NCI-H1105 (cell line): ENCODE measurements at places on chromosomes 16 and 17.

- DNase-seq, result no peak
These were observed 1.1 kb downstream of the LASP1NB start for GRCh38 chr17:38926293-38927070.

DNA sequence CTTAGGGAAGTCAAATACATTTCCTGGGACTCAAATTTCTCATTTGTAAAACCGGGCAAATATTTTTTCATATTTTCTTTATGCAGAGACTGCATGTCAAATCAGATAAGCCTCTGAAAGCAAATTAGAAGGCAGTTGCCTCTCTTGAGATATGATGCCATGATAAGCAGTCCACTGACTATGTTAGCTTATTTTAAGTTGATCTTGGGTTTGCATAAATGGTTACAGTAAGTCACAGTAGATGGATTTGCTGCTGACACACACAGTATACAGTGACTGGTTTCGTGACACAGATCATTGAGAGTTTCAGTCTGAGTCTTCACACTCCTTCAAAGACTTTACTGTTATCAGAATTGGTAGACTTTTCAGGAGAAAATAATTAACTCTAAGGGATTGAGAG is 927.6 kb upstream of the CDH8 start:
- DNase-seq, result no peak

GRCh38 chr17:82230609-82231311 is 1.9 kb downstream of the SLC16A3 start:
- no peak for DNase-seq

DNA sequence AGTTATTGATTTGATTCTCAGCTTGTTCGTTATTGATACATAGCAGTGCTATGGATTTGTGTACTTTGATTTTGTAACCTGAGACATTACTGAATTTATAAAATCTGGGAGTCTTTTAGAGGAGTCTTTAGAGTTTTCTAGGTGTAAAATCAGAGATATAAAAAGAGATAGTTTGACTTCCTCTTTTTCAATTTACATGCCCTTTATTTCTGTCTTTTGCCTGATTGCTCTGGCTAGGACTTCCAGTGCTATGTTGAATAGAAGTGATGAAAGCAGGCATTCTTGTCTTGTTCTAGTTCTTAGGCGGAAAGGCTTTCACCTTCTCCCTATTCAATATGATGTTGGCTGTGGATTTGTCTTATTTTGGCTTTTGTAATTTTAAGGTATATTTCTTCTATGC is 106.2 kb downstream of the PHKB start:
- DNase-seq, result no peak

- no peak for DNase-seq
These were observed 572.7 kb upstream of the CDH5 start for GRCh38 chr16:65793781-65794180.

DNA sequence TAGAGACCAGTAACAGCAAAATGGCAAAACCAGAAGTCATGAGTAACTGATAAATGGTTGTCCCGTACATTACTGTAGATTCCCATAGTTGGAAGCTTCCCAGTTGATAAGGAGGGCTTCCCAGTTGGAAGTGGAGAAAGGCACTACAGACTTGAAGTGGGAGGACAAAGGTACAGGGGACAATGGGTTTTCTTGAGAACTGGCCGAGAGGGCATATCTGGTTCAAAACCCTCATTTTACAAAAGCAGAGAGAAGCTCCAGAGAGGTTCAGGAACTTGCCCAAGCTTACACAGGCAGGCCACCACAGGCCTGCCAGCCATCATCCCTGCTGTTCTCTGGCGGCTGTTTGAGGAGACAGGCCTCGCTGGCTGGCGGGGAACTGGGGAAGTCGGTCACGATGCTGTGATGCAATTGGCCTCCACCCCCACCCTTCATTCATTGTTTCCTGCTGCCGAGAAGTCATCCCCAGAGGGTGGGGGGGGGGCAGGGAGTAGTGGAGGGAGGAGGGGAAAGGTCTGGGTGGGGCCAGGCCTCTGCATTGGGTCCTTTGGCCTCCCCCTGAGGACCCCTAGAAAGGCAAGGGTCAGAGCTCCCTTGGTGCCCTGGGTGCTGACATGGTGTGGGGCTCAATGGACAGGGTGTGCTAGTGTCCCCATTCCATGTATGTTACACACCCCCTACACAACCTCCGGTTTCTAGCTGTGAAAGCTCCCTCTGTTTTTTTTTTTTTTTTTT is 3.0 kb downstream of the UBALD2 start:
- DNase-seq, result no peak

DNA sequence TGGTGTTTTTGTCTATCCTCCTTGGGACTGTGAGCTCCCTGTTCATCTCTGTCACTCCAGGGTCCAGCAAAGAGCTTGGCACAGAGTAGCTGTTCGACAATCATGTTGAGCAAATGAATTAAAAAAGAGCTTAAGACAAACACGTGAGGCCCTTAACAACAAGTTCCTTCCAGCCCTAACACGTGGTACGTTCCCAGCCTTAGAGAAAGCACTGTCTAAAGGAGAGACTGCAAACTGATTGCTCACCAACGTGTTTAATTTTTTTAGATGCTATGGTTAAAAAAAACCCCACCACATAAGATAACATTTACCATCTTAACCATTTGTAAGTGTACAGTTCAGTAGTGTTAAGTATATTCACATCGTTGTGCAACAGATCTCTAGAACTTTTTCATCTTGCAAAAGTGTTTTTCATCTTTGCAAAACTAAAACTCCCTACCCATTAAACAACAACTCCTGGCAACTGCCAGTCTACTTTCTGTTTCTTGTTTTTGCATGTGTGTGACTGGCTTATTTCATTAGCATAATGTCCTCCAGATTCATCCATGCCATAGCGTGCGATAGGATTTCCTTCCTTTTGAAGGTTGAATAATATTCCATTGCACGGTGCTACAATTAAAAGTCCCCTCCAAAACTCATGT is 28.2 kb downstream of the LAT start:
- DNase-seq, result no peak

DNA sequence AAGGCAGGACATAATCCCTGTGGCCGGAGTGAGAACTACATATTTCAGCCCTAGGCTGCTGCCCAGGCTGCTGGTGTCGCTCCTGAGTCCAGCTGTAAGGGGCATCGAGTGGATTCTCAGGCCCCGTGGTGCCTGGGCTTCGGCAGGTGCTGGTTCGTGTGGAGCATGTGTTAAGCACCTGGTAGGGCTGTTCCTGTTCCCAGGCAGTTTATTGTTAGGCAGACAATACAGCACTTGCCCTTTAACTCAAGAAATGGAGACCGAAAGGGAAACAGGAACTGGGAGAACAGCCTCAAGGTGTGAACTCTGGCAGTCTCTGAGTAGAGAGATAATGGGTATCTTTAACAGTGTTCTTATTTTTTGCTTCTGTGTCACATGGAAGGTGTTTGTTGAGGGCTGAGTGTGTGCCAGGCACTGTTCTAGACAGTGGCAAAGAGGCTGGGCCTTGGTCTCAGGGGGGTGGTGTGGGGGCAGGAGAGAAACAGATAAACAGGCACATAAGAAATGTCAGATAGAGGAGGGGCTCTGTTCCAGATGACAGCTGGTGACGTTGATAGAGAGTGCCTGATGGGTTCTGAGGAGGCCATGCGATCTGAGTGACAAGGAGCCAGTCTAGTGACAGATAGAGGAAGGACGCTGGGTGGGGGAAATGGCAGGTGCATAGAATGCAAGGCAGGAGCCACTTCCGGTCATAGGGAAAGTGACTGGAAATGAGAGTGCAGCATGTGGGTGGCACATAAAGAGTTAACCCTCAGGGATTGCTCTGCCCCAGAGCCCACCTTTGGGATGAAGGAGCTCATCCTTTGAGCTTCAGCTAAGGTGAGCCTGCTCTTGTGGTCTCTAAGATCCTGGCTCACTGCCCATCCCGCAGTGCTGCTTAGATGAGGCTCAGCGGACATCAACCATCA is 33.8 kb downstream of the EPN2 start:
- no peak for DNase-seq

DNA sequence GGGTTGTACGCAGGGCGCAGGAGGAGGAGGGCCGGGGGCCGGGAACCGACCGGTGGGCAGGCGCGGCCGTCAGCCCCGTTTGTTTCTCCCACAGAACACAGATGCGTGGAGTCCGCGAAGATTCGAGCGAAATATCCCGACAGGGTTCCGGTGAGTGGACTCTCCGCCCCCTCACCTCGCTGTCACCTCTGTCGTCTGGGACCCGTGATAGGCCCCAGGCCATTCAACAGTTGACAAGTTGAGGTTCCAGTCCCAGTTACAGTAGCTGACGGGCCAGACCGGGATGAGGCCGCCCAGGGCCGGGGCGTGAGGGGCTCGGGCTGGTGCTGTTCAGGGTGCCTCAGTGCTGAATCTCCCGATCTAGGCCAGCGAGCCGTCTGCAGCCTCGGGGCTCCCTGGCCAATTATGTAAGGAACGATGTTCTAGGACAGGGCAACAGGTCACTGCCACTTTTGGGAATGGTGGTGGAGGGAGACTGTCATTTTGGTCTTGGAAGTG is 628 bp downstream of the GABARAPL2 start:
- no peak for DNase-seq

DNA sequence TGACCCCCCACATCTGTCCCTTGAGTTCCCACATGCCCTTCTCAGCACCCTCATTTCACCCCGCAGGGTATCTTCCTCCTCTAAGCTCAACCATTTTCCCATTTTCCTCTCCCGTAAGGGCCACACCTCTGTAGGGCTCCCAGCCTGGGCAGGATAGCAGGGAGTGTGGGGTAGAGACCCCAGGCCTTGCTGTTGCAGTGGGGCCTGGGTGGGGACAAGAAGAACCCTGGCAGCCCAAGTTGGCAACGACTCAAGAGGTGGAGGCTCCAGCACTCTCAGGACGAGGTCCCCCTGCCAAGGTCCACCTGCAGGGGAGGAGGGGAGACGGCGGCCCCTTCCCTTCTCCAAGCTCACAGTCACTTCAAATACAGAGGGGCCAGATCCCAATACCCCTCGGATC is 2.0 kb upstream of the TMEM92 start:
- no peak for DNase-seq

DNA sequence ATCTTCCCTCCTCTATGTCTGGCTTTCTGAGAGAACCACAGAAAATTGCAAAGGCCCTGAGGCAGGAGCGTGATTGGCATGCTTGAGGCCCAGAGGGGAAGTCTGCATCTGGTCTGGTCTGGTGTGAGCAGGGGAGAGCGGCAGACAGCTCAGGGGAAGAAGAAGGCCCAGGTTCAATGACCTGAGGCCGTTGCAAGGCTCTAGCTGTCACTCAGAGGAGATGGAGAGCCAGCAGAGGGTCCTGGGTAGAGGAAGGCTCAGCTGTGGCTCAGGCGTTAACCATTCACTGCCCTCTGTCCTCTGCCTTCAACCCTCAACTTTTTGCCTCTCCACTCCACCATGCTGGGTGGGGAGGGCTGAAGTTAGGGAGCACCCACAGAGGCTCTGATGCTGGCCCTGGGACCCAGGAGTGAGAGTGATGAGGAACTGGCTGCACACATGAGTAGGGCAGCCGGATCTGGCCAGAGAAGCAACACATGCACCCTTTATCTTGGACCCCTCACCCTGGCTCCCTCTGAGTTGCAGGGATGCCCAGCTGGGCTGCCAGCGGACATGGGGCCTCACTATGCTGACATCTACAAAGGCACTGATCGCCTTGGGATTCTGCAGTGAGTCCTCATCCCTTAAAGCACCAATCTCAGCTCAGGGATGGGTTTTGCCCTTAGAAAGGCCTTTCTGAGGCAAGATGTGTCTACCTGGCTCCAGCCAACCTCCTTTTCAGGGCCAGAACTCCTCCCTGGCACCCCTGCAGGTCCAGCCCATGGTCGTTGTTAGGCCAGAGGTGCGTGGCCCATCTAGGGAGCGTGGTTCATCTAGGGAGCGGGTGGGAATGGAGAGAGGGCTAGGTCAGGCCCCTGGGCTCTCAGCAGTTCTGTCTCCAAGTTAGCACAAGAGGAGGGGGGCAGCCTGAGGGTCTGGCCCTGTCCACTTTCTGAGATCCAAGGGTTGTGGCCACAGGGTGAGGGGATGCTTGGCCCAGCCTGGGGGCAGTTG is 7.7 kb upstream of the KRTAP17-1 start:
- DNase-seq, result no peak

DNA sequence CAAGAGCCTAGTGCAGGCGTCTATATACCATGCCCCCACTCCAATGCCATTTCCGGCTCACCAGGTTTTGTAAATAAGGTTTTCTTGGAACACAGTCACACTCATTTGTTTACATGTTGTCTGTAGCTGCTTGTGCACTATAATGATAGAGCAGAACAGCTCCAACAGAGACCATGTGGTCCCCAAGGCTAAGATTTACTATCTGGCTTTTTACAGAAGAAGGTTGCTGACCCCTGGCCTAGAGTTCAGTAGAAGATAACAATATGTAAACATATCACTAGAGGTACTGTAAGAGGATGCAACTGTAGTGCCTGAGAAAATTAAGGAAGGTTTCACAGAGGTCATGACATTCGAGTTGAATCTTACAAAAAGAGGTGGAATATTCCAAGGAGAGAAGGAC is 66.3 kb downstream of the CACNG1 start:
- DNase-seq, result no peak

DNA sequence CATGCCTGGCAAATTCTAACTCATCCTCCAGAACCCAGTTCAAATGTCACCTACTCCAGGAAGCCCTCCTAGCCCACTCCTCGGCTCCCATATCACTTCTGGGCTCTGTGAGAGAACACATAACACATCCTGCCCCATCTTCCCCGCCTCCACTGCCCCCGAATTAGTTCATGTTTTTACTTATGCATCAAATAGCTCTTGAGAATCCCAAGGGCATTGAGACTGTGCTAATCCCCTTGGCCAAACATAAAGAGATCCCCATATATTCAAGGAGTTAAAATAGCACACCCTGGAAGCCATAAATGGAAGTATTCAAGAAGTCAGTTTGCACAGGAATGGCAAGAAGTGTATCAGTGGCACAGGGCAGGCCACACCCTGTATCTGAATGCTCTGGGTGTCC is 2.0 kb upstream of the CREBBP start:
- no peak for DNase-seq

DNA sequence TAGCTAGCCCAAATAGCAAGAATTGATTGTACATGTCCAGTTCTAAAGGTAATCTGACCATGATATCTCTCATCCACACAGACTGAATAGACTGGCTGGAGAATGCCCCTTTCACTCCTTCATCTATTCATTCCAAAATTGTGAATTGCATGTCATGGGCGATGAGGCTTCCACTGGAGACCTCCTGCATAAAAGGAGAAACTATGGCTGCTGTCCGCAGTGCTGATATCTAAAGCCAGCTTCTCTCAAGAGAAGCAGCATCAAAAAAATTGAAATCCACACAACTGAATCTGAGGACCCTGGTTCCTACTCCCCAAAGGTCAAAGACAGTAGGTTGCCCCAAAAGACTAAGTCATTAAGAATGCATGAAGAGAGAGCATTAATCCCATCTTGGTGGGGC is 7.9 kb upstream of the SCNN1G start:
- DNase-seq, result no peak

DNA sequence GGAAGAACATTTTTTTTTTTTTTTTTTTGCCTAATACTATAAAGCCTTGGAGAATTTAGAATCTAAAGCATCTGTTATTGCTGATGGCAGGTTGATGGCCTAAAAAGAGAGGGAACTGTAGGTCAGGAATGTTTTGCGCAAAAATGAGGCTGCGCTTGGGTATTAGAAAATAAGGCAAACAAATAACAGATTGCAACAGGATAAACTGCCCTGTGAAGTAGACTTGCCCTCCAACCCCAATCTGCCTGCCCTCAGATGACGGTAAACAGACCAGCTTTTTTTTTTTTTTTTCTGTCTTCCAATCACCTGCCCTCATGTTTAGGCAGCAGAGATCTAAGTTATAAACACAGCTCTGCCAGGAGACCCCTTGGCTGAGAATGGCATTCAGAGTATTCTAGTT is 3.8 kb upstream of the DHX8 start:
- no peak for DNase-seq

- peak; percentile 20 for DNase-seq
These were observed 926 bp downstream of the MYH10 start for GRCh38 chr17:8629371-8630226.
